ENCODE measurements at places on chromosomes 12 and 14.

DNA sequence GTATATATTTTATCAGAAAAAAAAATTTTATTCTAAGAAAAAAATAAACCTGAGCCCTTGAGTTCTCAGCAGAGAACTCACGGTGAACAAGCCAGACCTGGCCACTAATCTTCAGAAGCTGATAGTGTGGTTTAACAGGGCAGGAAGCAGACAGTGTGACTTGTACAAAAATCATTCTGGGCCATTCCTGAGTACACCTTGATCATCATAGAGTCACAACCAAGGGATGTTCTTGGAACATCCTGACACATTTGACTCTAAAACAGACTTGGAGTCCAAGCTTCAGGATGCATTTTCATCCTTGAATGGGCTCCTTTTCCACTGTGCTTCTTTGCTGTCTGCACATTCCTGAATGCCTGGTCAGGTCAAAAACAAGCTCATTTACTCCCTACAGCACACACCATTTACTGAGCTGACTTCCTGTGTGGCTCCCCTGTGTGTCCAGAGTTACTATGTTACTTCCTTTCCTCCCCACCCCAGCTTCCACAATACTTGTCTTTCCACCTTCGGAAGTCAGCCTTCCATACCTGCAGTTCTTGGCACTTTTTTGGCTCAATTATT lies 112.0 kb downstream of the ANO6 start:
- peaks cover 5% of the 10 kb centered on the region for H3K4me1 ChIP-seq
- H3K4me3 ChIP-seq = no peak overlapping the region
- H3K27ac ChIP-seq = no peak overlapping the region
- no peak for DNase-seq
- H3K36me3 ChIP-seq = peaks cover 8% of the 10 kb centered on the region

DNA sequence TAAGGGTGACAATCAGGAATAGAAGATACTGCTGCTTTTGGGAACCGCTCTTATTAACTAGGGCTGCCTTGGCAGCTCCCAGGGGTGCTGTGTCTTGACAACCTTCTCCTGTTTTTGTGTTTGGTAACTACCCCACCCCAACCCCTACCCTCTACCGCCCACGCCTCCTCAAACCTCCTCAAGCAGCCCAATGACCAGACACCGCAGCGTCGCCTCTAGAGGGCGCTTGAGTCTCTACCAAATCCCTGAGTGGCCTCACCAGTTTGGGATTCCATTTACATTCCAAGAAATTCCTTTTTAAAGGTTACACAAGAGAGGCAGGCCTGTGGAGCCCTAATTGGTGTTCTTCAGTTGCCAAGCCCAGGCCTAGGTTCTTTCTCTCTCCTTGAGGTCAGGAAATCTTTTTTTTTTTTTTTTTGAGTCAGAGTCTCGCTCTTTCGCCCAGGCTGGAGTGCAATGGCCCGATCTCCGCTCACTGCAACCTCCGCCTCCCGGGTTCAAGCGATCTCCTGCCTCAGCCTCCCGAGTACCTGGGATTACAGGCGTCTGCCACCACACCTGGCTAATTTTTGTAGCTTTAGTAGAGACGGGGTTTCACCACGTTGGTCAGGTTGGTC lies 72.4 kb upstream of the USP44 start:
- H3K4me1 ChIP-seq = no peaks in the 10 kb centered on the region
- DNase-seq = peak; percentile 37
- no peak overlapping the region for H3K27ac ChIP-seq
- H3K27me3 ChIP-seq = peaks cover 3% of the 10 kb centered on the region

GRCh38 chr12:127145241-127145928 lies 1121.6 kb upstream of the TMEM132C start:
- peaks cover 9% of the 10 kb centered on the region for H3K27me3 ChIP-seq
- DNase-seq = no peak
- H3K4me3 ChIP-seq = peak overlapping the region; percentile 74
- H3K36me3 ChIP-seq = peaks cover 3% of the 10 kb centered on the region

- H3K4me1 ChIP-seq = no peaks in the 10 kb centered on the region
- no peak for DNase-seq
- no peak overlapping the region for H3K27ac ChIP-seq
- H3K27me3 ChIP-seq = no peaks in the 10 kb centered on the region
Observed at GRCh38 chr12:57372233-57372632, 58.6 kb downstream of the R3HDM2 start.

DNA sequence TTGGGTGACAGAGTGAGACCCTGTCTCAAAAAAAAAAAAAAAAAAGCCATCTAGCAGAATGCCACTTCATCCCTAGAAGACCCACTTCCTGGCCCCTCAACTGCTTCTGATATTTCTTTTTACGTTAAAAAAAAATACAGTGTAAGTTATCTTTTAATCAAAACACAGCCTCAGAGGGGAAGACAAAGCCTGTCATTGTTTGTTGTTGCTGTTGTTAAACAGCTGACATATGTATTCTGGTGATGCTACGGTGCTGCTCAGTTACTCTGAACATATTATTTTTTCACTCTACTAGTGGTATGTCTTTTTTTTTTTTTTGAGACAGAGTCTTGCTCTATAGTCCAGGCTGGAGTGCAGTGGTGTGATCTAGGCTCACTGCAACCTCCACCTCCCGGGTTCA lies 75.4 kb downstream of the PAPLN start:
- no peaks in the 10 kb centered on the region for H3K27me3 ChIP-seq
- no peak for DNase-seq
- no peaks in the 10 kb centered on the region for H3K36me3 ChIP-seq
- peaks cover 12% of the 10 kb centered on the region for H3K4me1 ChIP-seq
